ENCODE measurements at places on chromosomes 7 and 10.

DNA sequence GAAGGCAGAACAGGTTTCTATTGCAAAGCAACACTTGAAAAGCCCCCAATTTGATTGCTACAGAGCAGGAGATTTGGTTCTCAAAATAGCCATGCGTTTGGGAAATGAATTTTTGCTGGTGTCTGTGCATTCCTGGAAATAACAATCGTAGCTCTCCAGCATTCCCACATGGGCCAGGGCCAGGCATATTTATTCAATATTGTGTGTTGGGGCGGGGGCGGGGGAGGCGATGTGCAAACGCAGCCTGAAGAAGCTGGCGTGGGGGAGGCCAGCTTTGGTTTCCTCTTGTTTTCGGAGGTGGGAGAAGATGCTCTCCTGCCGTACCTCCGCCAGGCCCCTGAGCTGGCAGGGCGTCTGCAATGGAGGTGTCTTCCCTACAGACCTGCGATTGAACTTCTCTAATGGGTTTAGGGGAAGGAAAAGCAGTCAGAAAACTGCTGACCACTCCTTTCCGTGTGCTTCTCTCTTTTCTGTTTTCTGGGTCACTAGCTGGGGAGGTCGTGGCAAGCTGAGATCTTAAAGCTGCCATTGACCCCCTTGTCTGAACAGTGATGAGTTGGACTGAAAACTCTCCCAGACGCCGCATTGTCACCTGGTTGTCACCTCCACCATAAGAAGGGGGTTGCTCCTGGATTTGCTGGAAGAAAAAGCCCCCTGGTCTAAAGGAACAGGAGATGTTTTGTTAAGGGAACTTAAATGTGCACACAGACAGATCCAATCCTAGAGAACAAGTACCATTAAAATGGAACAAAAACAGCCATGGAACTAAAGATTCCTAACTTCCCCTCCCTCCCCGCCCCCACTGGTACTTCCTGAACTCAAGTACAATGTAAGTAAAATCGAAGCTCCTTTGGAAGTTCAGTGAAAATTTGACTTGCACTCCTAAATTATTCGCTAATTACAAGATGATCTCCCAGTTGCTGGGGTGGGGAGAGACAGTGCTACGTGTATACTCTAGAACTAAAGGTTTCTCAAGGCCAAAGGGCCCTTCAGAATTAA lies 56.4 kb upstream of the HABP2 start:
- no peak for DNase-seq

DNA sequence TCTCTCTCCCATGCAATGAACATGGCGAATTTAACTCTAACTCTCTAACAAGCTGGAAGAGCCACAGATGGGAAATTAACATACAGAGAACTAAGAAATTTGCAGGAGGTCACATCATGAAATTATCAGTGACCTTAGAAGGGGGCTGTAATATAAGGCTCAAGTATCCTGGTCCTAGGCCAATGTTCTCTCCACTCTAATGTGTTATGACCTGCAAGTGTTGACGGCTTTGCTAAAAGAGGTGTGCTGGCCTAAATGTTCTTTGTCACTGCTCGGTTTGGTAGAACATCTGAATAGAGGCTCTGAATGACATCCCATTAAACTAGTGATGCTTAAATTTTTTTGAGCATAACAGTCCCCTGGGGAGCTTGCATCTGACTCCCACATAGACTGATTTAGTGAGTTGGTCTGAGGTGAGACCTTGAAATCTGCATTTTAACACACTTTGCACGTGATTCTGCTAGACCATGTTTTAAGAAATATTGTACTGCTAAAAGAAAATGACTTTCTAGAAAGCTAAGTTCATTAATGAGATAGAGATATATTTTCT lies 129.3 kb downstream of the GFRA1 start:
- DNase-seq, result no peak

GRCh38 chr10:10796774-10797415 lies 220.8 kb upstream of the CELF2 start:
- no peak for DNase-seq

GRCh38 chr10:43002596-43002995 lies 74.3 kb upstream of the RET start:
- DNase-seq, result no peak

- no peak for DNase-seq
Observed at GRCh38 chr7:159119851-159120539, 24.7 kb downstream of the VIPR2 start.
